ENCODE measurements at places on chromosomes 1 and 21.

DNA sequence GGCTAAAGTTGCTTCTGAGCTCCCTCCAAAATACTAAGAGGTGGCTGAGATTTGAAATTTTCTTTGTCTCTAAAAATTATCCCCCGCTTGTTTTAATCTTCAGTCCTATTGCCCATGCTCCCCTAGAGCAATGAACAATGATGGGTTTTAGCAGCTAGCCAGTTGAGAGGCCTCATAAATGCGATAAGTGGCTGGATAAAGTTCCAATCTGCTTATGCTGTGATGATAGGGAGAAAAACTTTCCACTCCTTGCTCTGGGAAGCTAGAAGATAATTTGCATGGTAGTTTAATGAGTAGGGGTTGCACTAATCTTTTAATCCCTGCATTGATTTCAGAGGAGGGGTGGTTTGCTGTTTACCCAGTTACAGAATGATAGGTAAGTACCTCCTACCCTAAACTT is 9.6 kb upstream of the PRPF3 start:
- H3K36me3 ChIP-seq: peaks cover 8% of the 10 kb centered on the region
- no peak overlapping the region for H3K27ac ChIP-seq
- no peaks in the 10 kb centered on the region for H3K27me3 ChIP-seq
- no peaks in the 10 kb centered on the region for H3K4me1 ChIP-seq

GRCh38 chr1:184463680-184464079 is 76.9 kb downstream of the C1orf21 start:
- DNase-seq: no peak
- H3K27me3 ChIP-seq: peaks cover 5% of the 10 kb centered on the region
- no peak overlapping the region for H3K4me3 ChIP-seq
- H3K4me1 ChIP-seq: no peaks in the 10 kb centered on the region
- H3K36me3 ChIP-seq: no peaks in the 10 kb centered on the region

DNA sequence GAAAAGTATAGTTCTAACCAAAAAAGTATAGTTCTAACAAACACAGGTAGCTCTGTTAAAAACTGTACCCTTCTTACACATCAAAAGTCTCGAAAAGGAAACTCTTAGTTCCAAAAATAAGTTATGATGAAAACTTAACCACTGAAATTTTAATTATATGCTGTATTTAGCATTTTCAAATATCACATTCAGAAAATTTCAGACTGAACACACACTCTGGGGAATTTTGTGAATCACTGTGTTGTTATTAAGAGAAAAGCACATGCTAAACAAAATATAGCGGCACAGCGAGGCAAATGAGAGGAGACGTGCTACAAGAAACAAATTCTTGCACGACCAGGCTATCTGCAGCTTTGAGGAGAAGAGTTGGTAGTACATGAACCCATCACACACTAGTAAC is 30.4 kb downstream of the VAV3 start:
- no peaks in the 10 kb centered on the region for H3K27me3 ChIP-seq
- no peak for DNase-seq
- peak overlapping the region; percentile 72 for H3K4me3 ChIP-seq
- H3K27ac ChIP-seq: peak overlapping the region; percentile 17

GRCh38 chr1:48177257-48177656 is 45.3 kb upstream of the SLC5A9 start:
- DNase-seq: no peak
- peaks cover 5% of the 10 kb centered on the region for H3K27me3 ChIP-seq
- no peak overlapping the region for H3K27ac ChIP-seq

GRCh38 chr1:51214615-51215131 is 21.4 kb upstream of the RNF11 start:
- no peak overlapping the region for H3K27ac ChIP-seq
- H3K4me1 ChIP-seq: peaks cover 11% of the 10 kb centered on the region
- no peaks in the 10 kb centered on the region for H3K27me3 ChIP-seq

GRCh38 chr1:19859876-19860275 is 22.3 kb upstream of the OTUD3 start:
- H3K4me3 ChIP-seq: no peak overlapping the region
- H3K27ac ChIP-seq: no peak overlapping the region
- peaks cover 15% of the 10 kb centered on the region for H3K27me3 ChIP-seq
- peaks cover 2% of the 10 kb centered on the region for H3K4me1 ChIP-seq
- DNase-seq: no peak
- peaks cover 5% of the 10 kb centered on the region for H3K36me3 ChIP-seq

DNA sequence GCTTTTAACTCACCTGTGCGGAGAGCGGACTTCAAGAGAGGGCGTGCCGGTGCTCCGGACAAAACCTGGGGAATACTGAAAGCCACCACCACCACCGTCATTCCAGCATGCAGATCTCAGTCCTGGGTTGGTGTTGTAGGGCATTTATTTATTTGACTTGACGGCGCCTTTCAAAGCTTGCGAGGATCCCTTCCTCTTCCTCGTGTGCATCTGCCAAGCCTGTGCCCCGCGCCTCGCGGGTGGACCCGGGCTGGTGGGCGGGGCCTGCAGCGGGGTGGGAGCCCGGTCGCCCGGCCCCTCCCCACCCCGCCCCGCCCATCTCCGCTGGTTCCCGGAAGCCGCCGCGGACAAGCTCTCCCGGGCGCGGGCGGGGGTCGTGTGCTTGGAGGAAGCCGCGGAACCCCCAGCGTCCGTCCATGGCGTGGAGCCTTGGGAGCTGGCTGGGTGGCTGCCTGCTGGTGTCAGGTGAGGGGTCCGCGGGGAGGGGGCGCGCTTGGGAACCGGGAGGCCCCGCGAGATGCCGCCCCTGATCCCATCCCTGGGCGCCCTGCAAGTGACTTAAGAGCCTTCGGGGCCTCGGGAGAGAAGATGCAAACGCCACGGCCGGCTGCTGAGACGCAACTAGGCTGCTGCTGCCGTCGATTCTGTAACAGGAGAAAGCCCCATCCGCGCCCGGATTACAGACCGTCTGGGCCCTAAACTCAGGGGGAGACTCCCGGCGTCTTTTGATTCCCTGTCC is at the start of gene IL10RB:
Gene IL10RB, plus strand, starts transcription at position 318 of the 739 bp plus-strand sequence. Its CDS starts 99 bp downstream, at position 417.
- peak within 1 kb of the TSS; percentile 99 for H3K4me3 ChIP-seq
- DNase-seq: peak; percentile 55
- H3K36me3 ChIP-seq: peaks cover 3% of the 10 kb centered on the region

DNA sequence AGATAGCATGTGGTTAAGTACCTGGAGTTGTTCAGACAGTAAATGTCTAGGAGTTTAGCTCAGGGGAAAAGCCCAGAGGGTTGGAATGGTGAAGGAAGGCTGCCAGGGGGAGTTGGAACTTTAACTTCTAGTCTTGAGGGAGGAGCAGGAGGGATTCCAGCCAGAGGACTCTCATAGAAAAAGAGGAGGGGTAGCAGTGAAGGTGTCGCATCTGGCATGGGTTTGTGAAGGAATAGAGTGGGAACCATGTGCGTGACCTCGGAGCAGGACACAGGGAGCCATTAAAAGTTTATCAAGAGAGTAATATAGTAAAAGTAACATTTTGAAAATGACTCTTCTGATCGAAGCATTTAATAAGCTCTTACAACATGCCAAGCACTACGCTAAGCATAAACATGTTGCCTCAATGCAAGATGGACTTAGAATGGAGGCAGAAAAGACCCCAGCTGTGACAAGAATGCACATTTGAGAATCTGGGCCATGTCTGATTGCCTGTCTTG is 632.4 kb upstream of the CAMK1G start:
- no peak overlapping the region for H3K27ac ChIP-seq
- no peak overlapping the region for H3K4me3 ChIP-seq
- DNase-seq: no peak
- no peaks in the 10 kb centered on the region for H3K36me3 ChIP-seq

GRCh38 chr1:89894210-89895201 is 73.7 kb downstream of the LRRC8D start:
- peaks cover 12% of the 10 kb centered on the region for H3K36me3 ChIP-seq
- H3K27ac ChIP-seq: no peak overlapping the region
- no peak overlapping the region for H3K4me3 ChIP-seq
- H3K4me1 ChIP-seq: peaks cover 17% of the 10 kb centered on the region
- no peak for DNase-seq

DNA sequence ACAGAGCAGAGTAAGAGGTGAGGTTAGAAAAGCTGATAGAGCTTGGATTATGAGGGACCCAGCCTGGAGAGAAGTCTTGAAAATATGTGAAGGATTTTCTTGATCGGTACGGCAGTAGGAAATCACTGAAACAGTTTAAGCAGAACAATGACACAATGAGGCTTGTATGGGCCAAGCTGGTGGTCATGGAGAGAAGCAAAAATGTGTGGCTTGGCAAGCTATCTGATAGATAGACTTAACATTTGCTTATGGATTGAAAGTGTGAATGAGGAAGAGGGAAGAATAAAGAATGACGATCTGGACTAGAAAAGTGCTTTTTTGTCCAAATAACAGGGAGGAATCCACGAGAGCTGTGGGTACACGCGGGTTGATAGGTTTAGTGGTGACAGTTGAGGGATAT is 15.4 kb upstream of the XPR1 start:
- no peak for DNase-seq
- peaks cover under 1% of the 10 kb centered on the region for H3K4me1 ChIP-seq
- H3K36me3 ChIP-seq: no peaks in the 10 kb centered on the region
- no peak overlapping the region for H3K4me3 ChIP-seq
- H3K27ac ChIP-seq: no peak overlapping the region
- H3K27me3 ChIP-seq: no peaks in the 10 kb centered on the region
